ENCODE measurements at places on chromosomes 16 and 17.
A peak's percentile ranks its signal among the peaks of the same experiment; 100 is the strongest.

GRCh38 chr17:2694381-2695242 is 17.0 kb downstream of the CLUH start:
- DNase-seq: no peak

- no peak for DNase-seq
These were observed 124.3 kb downstream of the SOCS1 start for GRCh38 chr16:11131706-11132105.

GRCh38 chr17:39099663-39100286 is 51.7 kb downstream of the PLXDC1 start:
- no peak for DNase-seq

DNA sequence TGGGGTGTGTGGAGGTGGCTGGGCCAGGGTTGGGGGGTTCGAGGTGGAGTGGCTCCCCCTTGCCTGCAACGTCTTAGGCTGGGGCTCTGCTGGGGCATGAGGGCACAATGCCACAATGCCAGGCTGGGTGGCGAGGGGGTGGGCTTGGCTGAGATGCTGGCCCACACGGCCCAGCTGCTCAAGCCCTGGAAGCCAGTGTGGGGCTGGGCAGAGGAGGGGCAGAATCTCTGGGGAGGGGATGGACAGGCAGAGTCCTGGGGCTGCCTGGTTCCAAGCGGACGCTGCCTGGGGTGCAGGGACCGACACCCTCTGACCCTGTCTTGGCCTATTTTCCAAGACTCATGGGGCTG is 37.5 kb upstream of the SSTR5 start:
- DNase-seq: no peak

DNA sequence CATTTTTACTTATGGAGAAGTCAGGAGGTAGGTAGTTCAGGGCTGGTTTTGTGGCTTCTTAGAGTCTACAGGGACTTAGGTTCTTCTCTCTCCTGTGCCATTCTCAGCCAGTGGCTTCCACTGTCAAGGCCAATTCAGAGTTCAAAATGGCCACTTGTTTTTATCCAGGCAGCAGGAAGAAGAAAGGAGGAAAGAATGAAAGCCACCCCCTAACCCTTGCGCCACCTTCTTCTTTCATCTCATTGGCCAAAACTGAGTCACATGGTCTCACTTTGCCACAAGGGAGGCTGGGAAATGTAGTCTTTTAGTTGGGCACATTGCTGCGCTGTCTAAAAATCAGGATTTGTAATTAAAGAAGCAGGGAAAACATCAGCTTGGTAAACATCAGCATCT is 60.8 kb upstream of the MED9 start:
- peak; percentile 76 for DNase-seq

DNA sequence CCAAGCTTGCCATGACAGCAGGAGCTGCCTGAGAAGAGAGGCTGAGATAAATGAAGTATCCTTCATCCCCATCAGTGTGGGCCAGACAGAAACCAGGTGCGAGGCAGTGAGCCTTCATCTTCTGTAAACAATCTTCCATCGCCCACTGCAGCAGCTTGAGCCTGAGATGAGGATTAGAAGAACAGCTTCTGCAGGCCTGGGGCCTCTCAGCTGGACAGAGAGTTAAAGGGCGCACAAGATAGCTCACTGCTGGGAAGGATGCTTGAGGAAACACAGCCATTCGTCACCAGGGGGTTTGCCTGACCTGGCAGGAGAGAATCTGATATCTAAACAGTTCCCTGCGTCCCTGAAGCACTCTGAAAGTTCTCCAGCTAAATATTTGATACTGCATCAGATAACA is 27.1 kb downstream of the HOXB1 start:
- peak; percentile 93 for DNase-seq

- DNase-seq: peak; percentile 48
These were observed 174.3 kb downstream of the CCDC182 start for GRCh38 chr17:57570724-57571344.

DNA sequence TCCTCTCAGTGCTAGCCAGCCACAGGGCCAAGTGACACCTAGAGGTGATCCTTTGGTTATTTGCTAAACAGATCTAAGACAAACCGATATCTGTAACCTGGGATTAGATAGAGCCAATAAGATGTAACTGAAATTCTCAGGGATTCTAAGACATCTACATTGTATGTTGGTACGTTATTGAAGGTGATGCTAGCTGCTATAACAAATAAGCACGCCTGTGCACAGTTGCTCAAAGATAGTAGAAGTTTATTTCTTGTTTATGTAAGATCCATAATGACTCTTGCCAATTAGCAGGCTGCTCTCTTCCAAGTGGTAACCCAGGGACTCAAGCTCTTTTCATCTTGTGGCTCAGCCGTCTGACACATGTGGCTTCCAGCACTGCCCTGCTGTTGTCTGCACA is 370.3 kb downstream of the WWOX start:
- DNase-seq: no peak

- no peak for DNase-seq
These were observed 5.6 kb upstream of the TUBG2 start for GRCh38 chr17:42653179-42654124.

- no peak for DNase-seq
These were observed 645.1 kb upstream of the RBFOX1 start for GRCh38 chr16:6687593-6687992.

- peak; percentile 75 for DNase-seq
These were observed at the start of gene ADCY9 for GRCh38 chr16:4116325-4117249. Gene ADCY9, minus strand, starts transcription at chr16:4116442. Its CDS starts 1,000 bp downstream, at chr16:4115442.

GRCh38 chr17:44774271-44775135 is 15.7 kb downstream of the ADAM11 start:
- peak; percentile 89 for DNase-seq

- DNase-seq: no peak
These were observed 46.1 kb downstream of the RAB11FIP3 start for GRCh38 chr16:471353-472198.

DNA sequence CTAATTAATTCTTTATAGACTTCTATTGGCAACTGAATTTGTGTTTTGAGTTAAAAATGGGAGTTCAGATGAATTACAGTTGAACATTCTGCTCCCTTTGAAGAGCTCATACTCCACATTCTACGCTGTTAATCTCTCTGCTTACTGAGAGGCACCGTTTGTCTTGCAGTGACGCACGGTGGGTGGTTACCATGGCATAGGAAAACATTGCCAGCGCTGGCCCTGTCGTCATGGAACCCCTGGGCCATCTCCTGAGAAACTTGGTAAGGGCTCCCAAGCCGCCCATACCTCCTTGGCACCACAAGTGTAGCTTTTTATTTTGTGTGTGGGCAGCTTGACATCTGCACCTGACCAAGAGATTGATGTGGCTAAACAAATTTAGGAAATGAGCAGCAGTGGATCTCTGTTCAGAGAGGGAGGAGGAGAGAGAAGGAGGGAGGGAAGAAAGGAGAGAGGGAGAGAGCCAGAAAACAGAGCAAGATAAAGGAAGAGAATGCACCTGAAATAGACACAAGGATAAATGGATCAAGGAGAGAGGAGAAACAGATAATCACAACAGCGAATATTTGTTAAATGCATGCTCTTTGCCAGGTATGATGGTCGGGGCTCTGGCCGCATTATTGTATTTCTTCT is 398.5 kb downstream of the HAPSTR1 start:
- no peak for DNase-seq

- DNase-seq: no peak
These were observed 119.2 kb upstream of the NETO2 start for GRCh38 chr16:47262938-47263337.

DNA sequence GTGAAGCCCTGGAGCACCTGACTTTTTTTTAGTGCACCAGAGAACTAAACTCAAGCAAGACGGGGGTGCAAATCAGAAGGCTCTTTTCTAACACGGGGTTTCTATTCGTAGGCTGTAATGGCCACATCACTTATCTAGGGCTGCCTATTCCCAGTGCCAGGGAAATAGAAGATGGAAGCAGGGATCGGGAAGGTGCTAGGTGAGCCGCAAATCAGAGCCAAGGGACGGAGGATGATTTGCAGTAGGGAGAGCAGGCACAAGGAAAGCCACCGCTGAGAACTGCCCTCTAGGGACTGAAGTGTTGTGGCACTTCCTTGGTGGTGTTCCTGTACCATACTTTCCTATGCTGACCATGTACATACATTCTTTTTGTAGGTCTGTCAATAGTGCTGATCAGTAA is 7.8 kb upstream of the SLC46A1 start:
- no peak for DNase-seq

- DNase-seq: no peak
These were observed 20.8 kb upstream of the ZNF423 start for GRCh38 chr16:49876716-49877129.

DNA sequence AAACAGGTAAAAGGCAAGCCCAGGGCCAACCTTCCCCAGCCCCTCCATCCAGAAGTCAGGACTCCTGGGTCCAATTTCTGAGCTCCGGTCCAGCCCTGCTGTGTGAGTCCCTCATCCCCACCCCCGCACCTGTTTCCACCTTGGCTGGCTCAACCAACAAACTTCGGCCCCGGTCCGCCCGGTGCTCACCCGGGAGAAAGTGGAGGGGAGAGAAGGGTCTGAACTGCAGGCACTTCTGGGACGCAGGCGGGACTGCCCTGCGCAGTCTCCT is 541 bp downstream of the RHBDF2 start:
- DNase-seq: no peak

GRCh38 chr16:66293932-66294331 is 72.6 kb upstream of the CDH5 start:
- no peak for DNase-seq

- DNase-seq: no peak
These were observed 47.8 kb downstream of the TBC1D16 start for GRCh38 chr17:79987935-79988184.

DNA sequence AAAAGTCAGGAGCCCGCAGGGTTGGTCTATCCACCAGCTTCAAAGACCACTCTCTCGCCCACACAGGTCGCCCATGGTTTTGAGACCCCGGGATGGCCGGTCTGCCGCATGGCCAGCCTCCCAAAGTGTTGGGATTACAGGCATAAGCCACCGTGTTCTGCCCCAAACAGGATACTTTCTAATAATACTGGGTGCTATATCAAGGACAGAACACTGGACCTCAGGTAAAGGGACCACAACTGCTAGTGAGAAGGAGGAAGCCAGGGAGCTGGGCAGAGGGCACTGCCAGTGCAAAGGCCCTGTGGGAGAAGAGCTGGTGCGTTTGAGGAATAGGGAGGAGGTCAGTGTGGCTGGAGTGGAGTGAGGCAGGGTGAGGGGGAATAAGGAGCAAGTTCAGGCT is 34.1 kb downstream of the IL21R start:
- no peak for DNase-seq

DNA sequence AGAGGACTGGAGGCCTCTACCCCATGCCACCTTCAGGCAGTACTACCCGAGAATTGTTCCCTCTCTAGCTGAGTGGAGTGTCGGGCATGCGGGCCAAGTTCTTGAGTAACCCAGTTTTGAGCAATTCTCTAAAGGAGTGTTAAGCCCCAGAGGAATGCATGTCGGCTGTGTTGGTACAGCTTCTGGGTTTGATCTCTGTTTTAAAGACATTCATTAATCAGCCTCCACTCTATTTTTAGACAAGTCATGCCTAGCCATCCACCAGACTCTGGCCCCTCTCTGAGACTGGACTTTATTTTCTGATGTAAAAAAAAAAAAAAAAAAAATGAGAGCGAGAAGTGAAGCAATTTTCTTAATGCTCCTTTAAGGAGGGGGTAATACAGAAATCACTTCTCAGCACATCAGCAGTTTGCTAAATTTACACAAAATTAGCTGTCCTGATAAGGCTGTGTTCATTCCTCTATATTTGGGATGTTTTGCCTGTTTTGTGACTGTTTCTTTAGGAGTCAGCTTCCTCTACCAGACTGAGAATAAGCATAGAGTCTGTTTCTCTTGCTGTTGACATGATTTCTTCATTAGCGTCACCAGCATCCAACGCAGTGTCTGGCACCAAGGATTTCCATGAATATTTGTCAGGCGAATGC is 88.7 kb downstream of the AXIN2 start:
- no peak for DNase-seq

GRCh38 chr16:80618862-80619648 is 78.3 kb downstream of the DYNLRB2 start:
- DNase-seq: no peak

- DNase-seq: no peak
These were observed 126.0 kb upstream of the ERCC4 start for GRCh38 chr16:13793841-13794409.

DNA sequence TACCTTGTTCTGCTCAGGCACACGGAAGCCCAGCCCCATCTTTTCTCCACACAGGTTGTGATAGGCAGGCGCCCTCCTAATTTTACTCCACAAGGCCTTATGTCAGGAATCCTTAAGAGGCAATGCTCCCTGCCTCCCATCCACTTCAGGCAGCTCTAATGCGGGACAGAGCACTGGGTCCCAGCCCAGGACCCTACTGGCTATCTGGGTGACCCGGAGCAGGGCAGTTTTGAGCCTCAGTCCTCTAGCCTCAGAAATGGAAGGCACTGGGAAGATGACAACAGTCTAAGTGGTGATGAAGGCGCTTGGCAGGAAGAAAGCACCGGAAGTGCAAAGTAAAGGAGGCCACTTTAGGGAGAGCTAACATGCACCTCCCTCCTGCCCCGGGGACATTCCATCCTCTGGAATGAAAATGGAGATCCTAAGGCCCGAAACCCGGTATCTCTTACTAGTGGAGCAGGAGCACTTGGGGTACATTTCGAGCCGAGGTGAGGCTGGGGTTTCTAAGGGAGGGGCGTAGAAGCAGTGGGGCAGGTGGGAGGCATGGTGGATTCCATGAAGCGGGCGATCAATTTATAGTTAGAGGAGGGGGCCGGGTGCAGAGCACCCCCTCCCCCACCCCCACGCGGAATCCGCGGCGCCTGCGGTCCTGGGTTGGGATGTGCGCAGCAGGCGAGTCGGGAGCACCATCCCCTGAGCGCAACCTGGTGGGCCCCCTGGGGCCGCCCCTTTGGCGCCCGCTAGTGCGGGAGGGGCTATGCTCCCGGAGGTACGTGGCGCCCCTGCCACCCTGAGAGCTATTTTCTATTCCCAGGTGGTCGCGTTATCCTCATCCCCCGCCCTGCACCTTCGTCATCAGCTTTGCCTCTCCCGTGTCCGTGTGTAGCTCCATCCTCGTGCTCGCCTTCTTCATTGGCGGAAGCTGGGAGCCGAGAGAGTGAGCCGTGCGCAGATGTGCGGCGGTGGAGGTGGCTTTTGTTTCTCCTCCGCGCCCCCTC is 4.9 kb downstream of the MT1F start:
- DNase-seq: peak; percentile 4

GRCh38 chr17:70829876-70830275 is 660.5 kb downstream of the KCNJ2 start:
- no peak for DNase-seq

- DNase-seq: no peak
These were observed 32.4 kb downstream of the SPAG9 start for GRCh38 chr17:51088287-51088686.

GRCh38 chr17:33284022-33284421 is 9.1 kb downstream of the ASIC2 start:
- DNase-seq: no peak

GRCh38 chr17:63996430-63997182 is 1.5 kb upstream of the PRR29 start:
- DNase-seq: no peak
